ENCODE measurements at places on chromosomes 12 and 14. TPM values are rescaled to one million over a fixed set of nuclear protein-coding genes. Genes with fewer than 3 reads are reported as not detected.

- DNase-seq: no peak
These were observed 65.2 kb downstream of the ACSS3 start for GRCh38 chr12:81143057-81143456.

- DNase-seq: no peak
These were observed 332.1 kb downstream of the NELL2 start for GRCh38 chr12:44544018-44544417.

DNA sequence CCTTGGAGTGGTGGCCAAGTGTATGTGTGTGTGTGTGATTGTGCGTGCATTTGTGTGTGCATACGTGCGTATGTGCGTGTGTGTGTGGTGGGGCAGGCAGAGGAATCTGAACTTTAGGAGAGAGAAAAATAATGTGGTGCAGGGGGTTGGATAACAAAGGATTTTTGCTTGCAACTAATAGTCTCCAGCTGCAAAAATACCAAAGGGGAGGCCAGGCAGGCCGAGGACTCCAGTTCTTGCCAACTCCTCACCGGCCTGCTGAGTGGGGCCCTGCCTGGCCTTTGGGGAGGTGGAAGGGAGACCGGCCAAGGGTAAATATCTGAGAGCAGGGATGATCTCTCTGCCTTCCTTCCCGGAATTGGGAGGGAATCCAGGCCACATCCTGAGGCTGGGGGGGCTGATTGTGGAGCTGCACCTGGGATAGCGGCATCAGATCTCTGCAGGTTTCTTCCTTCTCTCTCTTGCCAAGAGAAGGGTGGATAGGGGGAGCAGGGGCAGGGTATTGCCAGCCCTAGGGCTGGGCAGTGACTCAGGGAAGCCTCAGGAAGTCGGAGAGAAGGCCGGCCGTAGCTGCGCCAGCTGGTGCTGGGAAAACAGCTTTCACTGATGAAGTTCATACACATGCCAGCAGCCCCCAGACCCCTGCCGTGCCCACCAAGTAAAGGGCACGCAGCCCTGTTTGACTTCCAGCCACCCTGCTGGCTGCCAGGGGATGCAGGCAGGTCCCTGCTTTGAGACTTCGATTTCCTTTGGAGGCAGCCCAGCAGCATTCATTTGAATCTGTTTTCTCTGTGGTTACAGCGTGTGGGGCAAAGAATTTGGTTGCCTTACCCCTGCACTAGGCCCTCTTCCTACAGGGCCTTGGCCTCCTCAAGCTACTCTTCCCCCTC is 4.6 kb upstream of the LRP1-AS start:
- no peak for DNase-seq

DNA sequence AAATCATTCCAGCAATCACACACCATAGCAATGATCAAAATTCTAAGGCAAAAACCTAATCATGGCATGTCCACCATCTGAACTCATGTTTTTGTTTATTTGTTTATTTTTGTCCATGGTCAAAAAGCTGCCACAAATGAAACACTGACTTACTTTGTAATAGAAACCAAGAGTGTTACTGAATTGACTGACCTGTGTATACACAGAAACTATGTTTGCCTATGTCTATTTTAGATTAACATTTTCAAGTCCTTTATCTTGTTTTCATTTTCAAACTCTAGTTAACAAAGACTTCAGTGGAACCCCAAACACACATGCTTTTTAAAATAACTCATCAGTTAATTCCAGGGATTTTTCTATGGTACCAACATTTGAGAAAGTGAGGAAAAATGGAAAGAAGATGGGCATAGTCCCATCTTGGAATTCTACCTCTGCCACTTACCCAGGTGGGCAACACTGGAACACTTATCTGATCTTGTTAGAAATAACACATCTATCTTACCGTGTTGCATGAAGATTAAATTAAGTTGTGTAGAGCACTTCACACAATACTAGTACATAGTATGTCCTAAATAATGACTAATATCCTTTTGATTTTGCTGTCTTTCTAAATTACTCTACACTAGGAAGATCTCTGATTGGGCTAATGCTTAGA is 6.4 kb downstream of the LUM start:
- DNase-seq: no peak

ASB2 gene
- not detected for total RNA-seq

GRCh38 chr14:89279649-89280232 is 137.3 kb downstream of the FOXN3 start:
- no peak for DNase-seq

REP15 gene
- total RNA-seq: 1.3 TPM

- no peak for DNase-seq
These were observed 531.1 kb downstream of the NRXN3 start for GRCh38 chr14:78701246-78701645.

GRCh38 chr14:79418649-79419415 is 792.5 kb downstream of the DIO2 start:
- DNase-seq: no peak

PLEKHG7 gene
- total RNA-seq: 0.07 TPM

GRCh38 chr12:29414368-29414767 is 33.4 kb upstream of the ERGIC2 start:
- no peak for DNase-seq

Data from pulmonary artery endothelial cell (primary cell).